ENCODE measurements at places on chromosomes 16 and 17. TPM values are rescaled to one million over a fixed set of nuclear protein-coding genes. Genes with fewer than 3 reads are reported as not detected.

Gene UBE2O
- total RNA-seq = 28.6 TPM

Gene MAPT
- total RNA-seq = 0.53 TPM

Gene CBFA2T3
- total RNA-seq = not detected

Gene ITGAX
- not detected for total RNA-seq

Gene PIK3R5
- not detected for total RNA-seq

Gene SPNS3
- not detected for total RNA-seq

Gene PLK1
- 3.7 TPM for total RNA-seq

Gene DHRS7C
- total RNA-seq = not detected

Gene CD19
- total RNA-seq = not detected

Gene PLLP
- total RNA-seq = not detected

Gene PNMT
- not detected for total RNA-seq

Gene CMTM1
- total RNA-seq = 2.2 TPM

Gene CDYL2
- 11.8 TPM for total RNA-seq

Gene TMED6
- 0.20 TPM for total RNA-seq

Gene HOXB8
- total RNA-seq = not detected

All from smooth muscle cell of the pulmonary artery (primary cell).